Naive thymus-derived CD4-positive, alpha-beta T cell (primary cell): ENCODE measurements at places on chromosomes 12 and 14.

DNA sequence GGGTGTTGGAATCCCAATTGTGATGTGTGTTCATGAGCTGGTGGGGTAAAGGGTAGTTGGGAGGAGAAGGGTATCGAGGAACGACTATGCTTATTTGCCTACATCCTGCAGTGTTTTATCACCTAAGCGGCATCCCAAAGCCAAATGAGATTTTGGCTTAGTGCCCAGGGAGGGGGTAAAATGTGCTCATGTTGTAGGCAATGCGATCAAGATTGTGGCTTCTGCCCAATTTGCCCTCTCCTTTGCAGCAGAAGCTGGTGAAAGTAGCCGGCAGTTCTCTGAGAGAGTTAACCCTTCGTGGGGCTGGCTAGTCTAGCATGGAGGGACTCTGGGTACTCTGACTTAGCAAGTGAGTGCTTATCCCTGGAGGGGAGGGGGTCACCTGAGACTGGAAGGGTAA lies 753 bp downstream of the RPH3A start:
- no peak for DNase-seq

GRCh38 chr12:113142173-113142885 lies 6.8 kb upstream of the RASAL1 start:
- no peak for DNase-seq

GRCh38 chr12:22310709-22311108 lies 23.8 kb downstream of the ST8SIA1 start:
- no peak for DNase-seq

DNA sequence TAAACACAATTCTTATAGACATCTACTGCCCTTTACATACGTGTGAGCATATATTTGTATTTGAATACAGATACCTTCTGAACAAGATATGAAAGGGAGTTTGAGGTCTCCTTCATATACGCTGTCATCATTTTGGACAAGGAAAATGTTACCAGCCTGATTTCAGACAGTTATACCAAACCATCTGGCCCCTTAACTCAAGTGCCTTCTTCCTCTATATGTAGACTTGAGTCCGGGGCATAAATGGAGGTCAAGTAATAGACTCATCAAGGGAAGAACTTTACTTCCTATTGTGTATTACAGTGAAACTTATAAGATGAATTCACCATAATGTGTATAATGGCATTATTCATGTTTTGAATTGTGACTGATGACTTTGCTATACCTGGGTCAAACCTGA lies 52.2 kb downstream of the FAR2 start:
- no peak for DNase-seq

GRCh38 chr12:116856729-116857128 lies 24.5 kb downstream of the HRK start:
- DNase-seq: no peak

DNA sequence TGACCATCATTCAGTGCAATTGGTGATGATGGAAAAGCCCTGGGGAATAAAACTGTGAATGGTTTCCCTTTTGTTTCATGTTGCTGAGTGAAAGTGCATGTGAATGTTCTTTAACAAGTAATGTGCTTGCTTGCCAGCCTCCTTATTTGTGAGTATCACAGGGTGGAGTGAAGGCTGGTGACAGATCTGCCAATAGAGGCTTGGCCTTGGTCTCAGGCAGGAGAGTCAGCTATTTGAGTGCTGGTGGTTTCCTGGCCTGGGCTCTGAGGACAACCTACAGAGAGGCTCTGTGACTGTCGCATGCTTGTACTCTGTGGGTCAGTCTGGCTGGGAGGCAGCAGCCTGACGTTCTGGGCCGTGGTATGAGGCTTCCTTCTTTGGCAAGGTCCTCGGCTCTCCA lies 20.7 kb downstream of the KRT85 start:
- DNase-seq: no peak

GRCh38 chr14:45698462-45699134 lies 445.6 kb upstream of the MIS18BP1 start:
- DNase-seq: no peak

DNA sequence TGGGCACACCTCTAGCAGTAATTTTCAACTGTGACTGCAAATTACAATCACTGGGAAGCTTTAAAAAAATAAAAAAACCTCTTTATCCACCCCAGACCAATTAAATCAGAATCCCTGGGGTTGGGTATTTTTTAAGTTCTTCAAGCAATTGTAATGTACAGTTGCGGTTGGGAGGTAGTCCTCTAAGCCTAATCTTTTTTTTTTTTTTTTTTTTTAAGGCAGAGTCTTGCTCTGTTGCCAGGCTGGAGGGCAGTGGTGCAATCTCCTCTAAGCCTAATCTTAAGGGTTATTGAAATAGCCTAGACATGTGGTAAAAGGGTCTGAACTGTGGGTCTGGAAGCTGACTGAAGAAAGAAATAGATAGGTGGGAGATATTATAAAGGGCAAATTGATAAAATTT lies 230.5 kb downstream of the AKAP6 start:
- no peak for DNase-seq

DNA sequence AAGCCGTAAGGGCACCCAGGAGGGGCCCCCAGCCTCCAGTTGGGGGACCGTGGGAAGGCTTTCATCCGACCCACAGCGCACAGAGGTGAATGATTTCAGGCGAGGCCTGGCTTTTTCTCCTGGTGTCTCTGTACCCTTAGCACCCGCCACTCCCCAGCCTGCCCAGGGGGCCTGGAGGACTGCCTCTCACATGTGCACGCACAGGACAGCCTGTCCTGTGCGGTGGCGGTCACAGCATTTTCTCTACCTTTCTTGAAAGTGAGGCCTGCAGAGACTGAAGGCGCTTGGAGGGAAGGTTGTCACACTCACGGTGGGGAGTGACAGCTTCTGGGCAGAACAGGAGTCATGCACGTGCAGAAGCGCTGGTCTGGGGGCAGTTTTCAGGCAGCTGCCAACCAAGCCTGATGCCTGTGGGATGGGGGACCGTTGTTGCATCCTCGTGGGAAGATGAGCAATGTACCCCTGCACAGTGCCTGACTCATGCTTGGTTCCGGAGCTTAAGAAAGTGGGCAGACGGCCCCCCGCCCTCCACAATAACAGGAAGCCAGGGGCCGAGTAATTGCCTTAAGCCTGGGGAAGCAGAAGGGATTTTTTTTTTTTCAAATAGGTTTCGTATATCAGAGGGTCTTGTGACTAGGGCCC lies 148.1 kb downstream of the TSPAN9 start:
- DNase-seq: no peak

DNA sequence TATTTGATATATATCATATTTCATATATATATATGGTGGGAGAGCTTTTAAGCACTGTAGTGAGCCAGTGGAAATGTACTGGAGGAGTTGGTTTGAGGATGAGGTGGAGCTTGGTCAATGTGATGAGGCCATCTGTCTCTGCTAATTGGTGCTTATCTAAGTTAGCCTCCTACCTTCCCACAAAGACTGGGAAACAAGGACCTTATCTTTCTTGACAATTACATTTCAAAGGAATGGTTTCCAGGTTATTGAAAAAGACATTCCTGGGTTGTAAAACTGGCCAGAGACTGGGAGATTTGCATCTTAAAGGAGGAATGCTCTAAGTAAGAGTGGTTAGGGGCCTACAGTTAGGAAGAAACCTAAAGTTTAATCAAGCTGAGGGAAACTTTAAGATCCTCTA lies 212.8 kb upstream of the SYT1 start:
- DNase-seq: no peak

DNA sequence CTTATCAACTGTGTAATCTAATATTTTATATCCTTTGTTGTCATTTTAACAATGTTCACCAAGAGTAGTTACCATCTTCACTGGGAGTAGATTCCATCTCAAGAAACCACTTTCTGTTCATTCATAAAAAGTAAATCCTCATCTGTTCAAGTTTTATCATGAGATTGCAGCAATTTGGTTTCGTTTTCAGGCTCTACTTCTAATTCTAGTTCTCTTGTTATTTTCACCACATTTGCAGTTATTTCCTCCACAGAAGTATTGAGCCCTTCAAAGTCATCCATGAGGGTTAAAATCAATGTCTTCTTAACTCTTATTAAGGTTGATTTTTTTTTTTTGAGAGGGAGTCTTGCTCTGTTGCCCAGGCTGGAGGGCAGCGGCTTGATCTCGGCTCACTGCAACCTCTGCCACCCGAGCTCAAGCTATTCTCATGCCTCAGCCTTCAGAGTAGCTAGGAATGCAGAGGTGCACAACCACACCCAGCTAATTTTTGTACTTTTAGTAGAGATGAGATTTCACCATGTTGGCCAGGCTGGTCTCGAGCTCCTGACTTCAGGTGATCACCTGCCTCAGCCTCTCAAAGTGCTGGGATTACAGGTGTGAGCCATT lies 276.6 kb downstream of the ACSS3 start:
- no peak for DNase-seq
